ENCODE measurements at places on chromosomes 2 and 18. TPM values are rescaled to one million over a fixed set of nuclear protein-coding genes. Genes with fewer than 3 reads are reported as not detected.

GRCh38 chr2:260507-261161, 3.2 kb downstream of the SH3YL1 start:
- DNase-seq: no peak

DNA sequence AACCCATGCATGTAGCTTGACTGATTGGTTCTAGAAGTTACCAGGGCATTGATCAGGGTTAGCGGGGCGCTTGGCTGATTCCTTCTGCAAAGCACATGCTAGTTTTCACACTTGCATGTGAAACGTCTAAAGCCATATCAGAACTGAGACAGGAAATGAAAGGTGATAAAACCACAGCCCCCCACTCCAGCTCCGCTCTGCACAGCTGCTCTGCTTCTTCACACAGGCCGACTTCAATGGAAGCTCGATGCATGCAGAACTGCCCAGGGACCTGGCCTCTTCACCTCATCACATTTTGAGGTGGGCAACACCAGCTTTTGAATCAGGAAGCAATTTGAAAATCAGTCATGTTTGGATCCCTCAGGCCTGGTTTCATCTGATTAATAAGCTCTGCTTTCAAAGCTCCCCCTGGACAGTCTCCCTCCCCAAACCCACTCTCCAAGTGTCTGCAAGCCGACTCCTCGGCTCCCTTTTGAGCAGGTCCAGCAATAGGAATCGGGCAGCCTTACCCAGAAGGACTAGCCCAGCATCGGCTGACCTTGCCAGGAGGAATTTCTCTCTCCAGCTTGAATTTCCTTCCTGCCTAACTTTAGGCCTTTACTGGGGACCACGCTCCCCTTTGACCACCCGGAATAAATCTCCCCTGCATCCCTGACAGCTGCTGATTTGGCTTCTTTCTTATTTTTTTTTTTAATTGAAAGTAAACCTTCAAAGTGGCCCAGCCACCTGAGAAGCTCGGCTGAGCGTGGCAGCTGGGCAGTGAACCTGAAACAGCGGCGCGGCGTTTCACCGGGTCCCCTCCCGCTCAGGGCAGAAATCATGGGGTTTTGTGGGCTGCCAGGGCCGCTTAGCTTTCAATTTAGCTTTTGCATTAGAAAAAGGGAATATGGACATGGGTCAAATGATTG, 31.7 kb downstream of the HRH4 start:
- DNase-seq: no peak

DNA sequence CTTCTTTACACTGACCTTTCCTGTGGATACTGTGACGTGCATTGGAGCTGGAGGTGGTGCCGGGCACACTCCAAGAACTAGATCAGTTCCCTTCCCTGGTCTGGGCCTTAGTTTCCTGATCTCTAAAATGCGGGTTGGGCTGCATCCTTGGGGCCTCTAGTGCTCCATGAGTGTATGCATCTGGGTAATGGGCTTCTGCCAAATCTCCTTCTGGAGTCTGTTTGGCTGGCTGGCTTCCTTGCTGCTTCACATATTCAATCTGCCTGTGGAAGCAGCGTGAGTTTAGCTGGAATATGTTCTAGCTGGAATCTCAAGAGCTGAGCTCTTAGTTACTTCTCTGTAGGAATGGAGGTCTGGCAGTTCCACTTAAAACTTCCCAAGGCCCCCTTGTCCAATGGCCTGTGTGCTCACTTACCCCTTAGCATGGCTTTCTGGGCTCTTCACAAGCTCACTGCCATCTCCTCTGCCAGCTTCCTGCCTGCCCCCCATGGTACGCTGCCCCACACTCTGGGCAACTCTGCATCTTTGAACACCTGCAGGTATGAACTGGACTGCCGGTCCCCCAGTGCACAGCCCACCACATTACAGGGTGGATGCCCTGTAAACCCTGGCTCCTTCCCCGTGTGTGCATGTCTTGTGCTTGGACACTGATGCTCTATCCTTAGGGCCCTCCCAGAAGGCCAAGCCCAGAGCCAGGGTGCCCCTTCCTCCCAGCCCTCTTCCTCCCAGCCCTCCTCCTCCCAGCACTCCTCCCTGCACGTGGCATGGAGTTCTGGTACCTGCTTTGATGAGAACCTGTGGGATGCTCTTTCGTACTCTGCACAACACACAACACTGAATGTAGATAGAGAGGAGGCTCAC, 103.6 kb upstream of the SMAD2 start:
- DNase-seq: no peak

- DNase-seq: no peak
These were observed 11.6 kb downstream of the ITGA4 start for GRCh38 chr2:181468811-181469210.

DNA sequence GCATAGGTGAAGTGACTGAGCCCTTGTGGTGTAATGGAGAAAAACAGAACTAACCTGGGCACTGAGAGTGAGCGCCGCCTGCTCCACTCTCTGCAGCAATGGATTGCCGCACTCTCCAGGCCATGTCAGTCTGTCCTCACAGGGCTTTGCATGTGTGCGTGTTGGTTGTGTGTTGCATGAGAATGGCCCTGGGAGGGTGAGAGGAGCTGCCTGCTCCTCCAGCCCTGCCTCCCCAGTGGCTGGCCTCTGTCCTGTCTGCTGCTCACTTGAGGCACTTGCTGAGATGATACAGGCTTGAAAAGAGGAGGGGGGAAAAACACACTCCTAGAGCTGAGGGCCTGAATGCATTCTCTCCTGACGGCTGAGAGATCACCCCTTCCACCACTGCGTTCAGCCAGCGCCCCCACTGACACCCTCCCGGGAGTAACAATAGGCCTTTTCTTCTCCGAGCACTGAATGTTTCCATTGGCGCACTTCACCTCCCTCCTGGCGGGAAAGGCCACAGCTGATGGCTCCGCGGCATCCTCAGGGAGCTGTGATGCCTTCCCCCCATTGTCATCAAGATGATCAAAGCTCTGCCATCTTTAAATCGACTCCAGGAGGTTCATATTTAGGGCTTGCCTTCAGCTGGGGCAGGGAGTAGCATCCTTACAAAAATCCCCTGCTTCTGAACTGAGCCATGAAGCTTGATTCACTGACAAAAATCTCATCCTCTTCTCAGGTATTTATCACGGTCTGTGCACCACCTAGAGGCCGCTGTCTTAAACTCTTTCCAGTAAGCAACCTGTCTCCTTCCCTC, 49.9 kb upstream of the DAPL1 start:
- DNase-seq: no peak

DNA sequence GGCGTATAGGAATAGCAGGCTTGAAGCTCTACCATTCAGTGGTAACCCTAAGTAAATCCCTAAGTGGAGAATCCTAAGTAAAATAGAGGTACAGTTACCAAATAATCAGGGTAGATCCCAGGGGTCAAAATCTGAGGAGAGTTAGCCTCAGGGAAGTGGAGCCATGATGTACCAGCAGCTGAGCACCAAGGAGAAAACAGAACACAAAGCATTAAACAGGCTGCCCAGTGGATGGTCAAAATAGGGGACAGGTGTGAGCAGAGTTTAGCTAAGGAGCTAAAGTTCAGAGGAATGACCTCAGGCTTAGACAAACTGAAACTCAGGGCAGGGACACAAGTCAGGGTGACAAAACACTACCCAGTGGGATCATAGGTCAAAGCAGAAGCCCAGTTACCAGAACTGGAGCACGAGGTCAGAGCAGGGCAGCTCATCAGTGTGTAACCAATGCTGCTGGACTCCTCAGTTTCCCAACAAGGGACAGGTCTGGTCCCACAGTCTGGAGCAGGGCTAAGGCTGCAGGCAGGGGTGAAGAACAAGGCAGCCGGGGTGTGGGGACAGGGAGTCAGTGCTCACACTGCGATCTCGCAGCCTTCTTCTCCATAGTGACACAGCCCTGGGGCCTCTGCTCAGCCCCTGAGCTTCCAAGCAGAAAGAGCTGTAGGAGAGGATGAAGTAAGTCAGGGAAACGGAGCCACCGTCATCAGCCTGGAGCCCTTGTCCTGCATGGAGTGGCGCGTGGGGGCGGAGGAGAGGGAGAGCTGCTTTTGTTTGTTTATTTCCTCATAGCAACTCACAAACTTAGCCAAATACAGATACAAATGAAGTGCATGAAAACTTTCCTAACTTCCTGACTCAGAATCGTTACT, 264.0 kb downstream of the MREG start:
- peak; percentile 89 for DNase-seq

GRCh38 chr18:30746224-30746623, 296.3 kb downstream of the DSC3 start:
- DNase-seq: no peak

DNA sequence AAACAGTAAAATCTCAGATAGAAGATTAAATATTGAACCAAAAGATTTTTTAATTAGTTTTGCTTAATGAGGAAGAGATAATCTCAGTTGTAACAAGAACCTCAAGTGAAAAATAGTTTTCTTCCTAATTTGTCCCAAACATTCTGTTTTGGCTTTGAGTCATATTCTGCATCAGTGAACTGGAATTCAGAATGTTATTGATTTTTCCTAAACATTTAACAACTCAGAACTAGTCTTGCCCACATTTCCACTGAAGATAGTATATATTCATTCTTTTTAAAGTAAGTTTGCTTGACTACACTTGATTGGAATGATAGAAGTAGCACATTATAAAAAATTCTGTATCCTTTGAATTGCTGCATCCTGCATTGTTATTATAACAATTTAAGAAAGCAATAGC, 85.7 kb upstream of the UGP2 start:
- DNase-seq: no peak

- no peak for DNase-seq
These were observed 62.6 kb upstream of the ZC3H15 start for GRCh38 chr2:186423481-186423880.

- DNase-seq: no peak
These were observed 4.0 kb downstream of the VWA3B start for GRCh38 chr2:98090951-98091350.

GRCh38 chr18:9594823-9595596, 19.3 kb downstream of the PPP4R1 start:
- no peak for DNase-seq

DNA sequence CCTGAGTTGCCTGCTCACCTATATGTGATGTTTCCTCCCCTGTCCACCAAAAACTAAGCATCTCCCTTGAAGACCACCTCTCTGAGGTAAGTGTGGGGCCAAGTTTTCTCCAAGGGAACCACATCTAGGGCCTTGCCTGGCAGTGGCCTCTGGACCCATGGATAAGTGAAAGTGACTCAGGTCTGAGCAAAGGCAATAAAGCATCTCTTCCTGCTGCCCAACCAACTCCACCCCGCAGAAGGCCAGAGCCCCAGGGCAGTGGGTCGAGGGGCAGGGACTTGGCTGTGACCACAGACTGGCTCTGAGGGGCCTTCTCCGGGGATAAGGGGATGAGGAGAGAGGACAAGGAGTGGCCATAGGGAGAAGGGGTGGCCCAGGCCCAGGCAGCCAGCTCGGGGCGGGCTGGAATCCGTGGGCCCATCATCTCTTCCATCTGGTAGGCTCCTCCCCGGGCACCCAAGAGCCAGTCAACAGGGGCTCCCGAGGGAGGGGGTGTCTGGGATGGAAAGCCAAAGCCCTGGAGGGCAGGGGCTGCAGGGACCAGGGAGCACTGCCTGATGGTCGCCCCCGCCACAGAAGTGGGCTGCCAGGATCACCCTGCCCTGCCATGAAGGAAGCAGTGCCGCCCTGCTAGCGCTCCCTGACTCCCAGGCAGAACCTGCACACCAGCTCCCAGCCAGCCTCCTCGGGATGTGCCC, 33.4 kb downstream of the EMX1 start:
- DNase-seq: no peak

DNA sequence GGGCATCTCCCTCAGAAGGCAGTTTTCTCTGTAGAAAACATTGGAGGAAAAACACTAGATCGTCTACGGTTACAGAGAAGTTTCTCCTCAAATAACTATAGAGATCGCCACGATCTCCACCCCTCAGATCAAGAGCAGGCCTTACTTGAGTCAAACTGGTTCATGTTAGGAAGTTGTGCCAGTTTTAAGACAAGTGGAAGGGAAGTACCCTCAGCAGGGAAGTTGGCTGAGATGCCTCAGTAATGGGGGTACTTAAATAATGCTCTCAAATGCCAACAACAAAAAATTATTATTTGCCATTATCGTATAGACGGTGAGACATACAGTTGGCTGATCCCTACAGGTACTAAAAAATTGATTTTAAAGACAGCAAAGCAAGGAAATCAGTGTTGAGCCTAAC, 8.2 kb upstream of the SMAD7 start:
- no peak for DNase-seq

- no peak for DNase-seq
These were observed 225.8 kb downstream of the NAPG start for GRCh38 chr18:10751653-10752052.

DNA sequence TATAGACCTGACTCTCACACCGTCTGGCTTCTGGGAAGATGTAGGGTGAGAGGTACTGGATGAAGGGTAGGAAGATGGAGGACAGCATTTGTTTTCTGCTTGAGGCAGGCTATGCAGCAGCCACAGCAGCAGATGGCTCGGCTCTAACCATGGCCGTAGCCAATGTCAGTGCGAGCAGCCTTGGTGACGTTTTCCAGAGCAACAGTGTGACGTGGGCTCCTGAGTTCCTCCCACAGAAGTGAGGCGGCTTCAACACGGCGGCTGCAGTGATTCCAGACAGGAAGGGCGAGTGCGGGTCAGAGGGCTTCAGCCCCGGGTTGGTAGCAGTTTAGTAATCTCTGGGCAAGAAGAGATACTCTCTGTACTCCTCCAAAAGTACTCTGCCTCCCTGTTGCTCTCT, 133.0 kb upstream of the MYT1L start:
- DNase-seq: no peak

DNA sequence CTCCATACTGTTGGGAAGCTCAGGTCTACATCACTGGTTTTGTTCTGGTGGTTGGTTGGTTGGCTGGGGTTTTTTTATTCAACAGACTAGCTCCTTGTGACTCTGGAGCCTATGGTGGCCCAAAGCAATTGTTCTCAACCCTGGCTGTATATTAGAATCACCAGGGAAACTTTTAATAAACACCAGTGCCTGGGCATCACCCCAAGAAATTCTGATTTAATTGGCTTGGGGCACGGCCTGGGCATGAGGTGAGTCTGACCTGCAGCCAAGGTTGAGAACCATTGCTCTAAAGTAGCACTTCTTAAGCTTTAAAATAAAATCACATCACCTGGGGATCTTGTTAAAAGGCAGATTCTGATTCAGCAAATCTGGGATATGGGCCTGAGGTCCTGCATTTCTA, 184.1 kb downstream of the C1D start:
- DNase-seq: no peak

- no peak for DNase-seq
These were observed 36.5 kb downstream of the POLR1A start for GRCh38 chr2:86069091-86069685.

- DNase-seq: no peak
These were observed 612.1 kb downstream of the ZEB2 start for GRCh38 chr2:143907801-143908200.

CDH19 gene
- total RNA-seq: 9.6 TPM

ANKRD62 gene
- total RNA-seq: not detected

PAIP2B gene
- 4.9 TPM for total RNA-seq

LHCGR gene
- 0.42 TPM for total RNA-seq

Measured in aorta (tissue), 5 donors.